Left colon (tissue), 2 donors: ENCODE measurements at places on chromosomes 12 and 14.
A peak's percentile ranks its signal among the peaks of the same experiment; 100 is the strongest.

DNA sequence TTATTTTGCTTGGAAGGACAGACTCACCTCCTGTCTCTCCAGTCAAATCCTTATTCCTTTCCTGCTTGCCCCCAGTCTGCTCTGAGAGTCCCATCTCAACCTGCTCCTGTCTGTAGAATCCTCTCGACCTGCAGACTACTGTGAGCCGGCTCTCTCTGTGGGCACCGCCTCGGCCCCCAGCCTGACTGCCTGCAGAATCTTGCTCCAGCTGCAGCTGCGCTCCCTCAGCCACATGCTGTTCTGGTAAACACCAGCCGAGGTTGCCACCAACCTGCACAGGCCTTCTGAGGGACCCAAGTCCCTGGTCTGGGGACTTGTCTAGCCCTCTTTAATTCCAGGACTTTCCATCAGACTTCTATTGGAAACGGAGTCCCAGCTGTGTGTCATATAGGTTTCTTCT is 44.8 kb upstream of the PRMT8 start:
- DNase-seq: no peak

DNA sequence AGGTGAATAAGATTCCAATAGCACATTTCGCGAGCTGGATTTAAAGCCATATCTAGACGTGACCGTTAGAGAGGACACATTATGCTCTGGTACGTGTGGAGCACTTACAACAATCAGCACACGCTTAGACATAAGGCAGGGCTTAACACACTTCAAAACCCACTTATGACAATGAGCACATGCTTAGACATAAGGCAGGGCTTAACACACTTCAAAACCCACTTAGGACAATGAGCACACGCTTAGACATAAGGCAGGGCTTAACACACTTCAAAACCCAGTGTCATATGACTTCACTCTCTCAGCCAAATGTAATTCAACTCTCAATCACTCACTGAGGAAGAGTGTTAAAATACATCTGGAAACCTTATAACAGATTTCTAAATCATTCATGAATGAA is 11.2 kb upstream of the PLD4 start:
- no peak for DNase-seq

DNA sequence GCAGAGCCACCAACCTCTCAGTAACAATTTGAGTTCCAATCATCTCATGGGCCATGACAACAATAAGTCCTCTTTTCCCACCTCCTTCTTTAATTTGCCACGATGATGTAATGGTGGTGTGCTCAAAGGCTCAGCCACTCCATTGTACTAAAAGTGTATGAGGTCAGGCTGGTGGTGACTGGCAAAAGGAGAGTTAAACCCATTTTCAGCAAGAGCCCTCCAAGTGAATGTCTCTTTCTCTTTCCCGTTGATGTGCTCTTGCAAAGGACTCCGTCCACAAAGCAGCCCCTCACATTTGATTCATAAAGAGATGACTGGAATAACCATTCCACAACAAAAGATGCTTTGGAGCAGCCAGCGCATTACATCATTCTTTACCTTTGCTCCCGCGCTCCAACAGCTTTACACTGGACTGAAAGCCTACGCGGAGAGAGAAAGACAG is 41.6 kb downstream of the DUSP16 start:
- no peak for DNase-seq

DNA sequence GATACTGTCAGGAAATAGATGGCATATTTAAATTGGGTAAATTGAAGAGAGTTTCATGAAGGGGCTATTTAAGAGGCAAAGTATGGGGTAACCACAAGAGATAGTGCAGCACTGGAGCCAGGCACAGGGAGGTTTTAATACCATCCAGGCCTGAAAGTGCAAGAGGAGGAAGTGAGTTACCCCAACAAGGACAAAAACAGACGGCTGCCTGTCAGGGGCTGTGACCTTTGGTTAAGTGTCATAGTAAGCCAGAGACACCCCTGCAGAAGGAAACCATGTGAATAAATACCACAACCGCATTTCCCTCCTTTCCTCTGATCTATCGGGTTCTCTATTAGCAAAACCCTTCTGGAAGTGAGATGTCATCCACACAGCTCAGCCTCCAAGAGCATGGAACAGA is 122.0 kb upstream of the DHRS4 start:
- DNase-seq: no peak

DNA sequence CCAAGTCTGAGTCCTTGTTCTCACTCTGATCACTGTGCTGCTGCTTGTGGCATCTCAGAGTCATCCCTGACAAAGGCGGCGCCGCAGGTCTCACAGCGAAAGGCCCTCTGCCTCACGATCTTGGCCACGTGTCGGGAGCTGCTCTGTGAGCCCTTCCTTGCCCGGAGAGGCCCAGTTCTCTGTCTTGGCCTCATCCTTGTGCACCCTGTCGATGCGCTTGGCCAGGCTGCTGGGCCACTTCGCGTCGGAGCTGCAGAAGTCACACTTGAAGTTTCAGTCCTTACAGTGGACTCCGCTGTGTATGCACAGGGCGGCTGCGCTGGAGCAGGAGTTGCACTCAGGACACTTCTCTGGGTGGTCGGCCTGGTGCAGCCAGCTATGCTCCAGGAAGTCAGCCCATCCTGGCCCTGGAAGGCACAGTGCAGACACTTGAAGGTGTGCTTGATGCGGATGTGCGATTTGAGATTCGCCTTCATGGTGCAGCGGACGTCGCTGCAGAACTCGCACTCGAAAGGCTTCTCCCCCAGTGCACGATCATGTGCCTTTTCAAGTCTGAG is 36.4 kb upstream of the SAV1 start:
- DNase-seq: no peak

GRCh38 chr12:1174659-1175058 is 183.6 kb downstream of the ERC1 start:
- no peak for DNase-seq

DNA sequence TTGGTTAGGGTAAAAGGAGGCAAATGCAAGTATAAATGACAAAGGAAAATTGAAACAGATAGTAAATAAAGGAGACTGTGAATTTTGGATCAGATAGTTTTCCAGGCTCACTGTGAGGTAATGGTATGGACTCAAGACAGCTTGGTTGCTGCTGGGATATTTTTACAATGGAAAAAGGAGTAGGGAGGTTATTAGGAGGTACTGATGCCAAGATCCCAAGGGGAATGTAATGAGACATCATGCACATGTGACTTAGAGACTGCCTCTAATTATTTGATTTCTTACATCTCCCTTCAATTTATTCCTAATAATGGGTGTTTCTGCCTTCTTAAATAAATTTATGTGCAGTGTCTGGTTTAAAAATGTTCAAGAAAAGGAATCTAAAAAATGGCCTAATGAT is 56.9 kb downstream of the TAOK3 start:
- no peak for DNase-seq

DNA sequence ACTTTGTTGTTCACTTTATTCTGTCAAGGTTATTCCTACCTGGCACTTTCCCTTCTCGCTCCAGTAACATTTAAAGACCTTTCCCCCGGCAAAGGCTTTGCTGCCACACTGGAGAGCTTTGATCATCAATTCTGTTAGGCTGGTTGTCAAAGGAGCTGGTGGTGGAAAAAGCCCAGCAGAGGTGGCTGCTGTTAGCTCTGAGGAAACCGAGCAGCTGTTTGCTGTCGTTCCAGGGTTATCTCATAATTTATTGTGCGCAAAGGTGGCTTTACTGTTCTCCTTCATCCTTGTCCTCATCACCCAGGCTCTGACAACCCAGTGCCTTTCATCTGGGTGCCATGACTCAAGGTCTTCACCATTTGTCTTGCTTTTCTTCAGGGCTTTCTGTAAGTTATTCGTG is 38.2 kb upstream of the CRADD start:
- DNase-seq: no peak

GRCh38 chr12:98109266-98109665 is 406.1 kb upstream of the TMPO start:
- no peak for DNase-seq

DNA sequence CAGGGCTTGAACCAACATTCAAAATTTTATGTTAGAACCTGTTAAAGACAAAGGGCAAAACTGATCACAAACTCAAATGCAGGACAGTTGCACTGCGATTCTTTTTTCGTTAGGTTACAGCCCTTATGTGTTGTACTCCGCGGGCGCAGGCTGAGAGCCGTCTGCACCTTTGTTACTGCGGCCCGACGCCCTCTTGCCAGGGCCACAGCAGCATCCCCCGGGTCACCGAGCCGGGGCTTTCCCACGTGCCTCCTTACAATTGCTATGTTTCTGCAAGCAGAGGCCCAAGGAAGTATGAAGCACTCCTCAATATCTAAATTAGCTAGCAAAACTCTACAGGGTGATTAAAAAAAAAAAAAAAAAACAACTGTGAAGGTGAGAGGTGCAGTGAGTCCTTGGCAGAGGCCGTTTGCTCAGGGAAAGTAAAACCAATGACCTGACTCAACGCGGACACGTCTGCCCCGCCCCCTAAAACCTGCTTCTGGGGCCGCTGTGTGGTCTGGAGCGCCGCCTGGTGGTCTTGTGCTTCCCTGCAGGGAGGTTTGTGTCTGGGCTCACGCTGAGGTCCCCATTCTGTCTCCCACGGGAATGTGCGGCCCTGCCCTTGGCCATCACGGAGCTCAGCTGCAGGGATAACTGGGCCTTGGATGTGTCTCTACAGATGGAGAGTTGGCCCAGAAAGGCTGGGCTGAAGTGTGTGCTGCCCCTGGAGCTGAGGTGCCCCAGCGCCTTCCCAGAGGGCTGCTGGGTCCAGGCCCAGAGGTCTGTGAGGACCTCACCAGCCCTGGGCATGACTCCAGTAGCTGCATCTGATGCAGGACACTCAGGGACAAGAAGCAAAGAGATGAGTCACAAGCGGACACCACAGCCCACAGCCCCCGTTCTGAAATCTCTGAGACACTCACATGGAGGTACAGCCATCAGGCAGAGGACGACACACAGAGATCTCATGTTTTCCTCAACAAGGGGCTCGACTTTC is 418.5 kb downstream of the TMEM121 start:
- peak; percentile 57 for DNase-seq

DNA sequence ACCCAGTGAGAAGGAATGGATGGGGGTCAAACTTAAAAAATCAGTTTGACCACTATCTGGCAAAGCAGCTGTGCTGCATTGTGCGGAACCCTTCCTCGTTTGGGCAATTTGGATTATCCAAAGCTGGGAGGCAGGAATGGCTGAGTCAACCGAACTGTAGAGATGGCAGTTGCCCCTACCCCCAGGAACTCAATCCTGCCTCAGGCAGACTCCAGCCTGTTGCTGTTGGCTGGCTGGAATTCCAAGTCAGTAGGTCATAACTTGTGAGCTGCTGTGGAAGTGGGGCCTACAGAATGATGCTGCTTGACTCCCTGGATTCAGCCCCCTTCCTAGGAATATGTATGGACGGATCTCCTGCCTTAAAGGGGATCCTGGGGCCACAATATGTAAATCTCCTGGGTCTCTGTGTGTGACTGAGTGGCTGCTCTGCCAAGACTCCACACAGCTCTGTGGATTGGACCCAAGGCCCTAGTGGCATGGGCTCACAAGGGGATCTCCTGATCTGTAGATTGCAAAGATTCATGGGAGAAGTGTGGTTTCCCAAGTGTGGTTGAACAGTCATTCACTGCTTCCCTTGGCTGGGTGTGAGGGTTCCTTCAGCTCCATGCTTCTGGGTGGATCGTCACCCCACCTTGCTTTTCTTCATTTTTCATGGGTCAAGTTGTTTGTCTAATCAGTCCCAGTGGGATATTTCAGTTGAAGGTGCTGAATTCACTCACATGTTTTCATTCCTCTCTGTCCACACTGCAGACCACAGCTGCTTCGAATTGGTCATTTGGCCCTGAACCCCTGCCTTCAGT is 19.2 kb downstream of the LUM start:
- DNase-seq: no peak

GRCh38 chr14:43789458-43789857 is 717.6 kb downstream of the FSCB start:
- no peak for DNase-seq

- no peak for DNase-seq
These were observed 11.4 kb downstream of the MMP14 start for GRCh38 chr14:22847661-22848341.

DNA sequence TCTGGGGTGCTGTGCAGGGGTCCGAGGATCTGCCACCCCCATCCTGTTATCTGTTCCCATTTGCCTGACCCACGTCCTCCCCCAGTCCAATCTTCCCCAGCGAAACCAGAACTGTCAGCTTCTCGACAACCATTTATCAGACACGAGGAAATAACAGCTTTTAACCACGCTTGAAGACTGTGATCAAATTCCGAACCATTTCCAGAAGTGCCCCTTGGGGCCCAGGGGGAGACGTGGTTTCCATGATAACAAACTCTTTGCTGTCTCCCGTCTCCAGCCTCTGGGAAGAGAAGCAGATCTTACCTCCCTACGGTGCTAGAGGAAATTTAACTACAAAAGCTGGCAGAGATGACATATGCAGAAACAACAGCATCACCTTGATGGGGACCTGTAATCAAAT is 35.1 kb upstream of the SRRM4 start:
- no peak for DNase-seq

- DNase-seq: no peak
These were observed 71.7 kb downstream of the TGFB3 start for GRCh38 chr14:75910048-75910447.

DNA sequence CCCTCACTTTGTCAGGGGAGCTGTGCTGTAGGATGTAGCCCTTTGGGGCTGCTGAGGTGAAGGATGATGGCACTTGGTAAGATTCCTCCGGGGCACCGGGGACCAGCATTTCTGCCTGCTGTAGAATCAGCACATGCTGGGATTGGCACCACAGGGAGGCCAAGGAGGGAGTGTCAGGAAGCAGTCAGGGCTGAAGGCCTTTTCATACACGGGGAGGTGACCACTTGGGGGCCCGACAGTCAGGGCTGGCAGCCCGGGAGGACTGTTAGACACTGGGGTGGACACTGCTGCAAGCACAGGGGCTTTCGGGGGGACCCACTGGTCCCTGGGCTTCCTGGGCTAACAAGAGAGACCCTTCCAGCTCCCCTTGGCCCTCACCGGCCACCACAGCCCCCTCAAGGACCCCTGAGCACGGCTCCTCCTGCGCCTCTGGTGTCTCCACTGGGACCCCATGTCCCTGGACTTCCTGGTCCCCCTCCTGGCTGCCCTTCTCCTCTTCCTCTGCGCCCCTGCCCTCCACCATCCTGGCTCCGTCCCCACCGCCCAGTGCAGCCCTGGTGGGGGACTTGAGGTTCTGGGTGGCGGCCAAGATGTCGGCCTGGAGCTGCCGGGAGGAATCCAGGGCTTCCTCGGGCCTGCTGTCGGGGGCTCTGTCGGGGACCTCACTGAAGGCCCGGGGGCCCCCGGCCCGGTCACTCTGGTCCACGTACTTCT is 6.5 kb downstream of the TMEM119 start:
- DNase-seq: no peak

- DNase-seq: peak; percentile 8
These were observed 334.4 kb downstream of the ADGRD1 start for GRCh38 chr12:131287938-131288764.

DNA sequence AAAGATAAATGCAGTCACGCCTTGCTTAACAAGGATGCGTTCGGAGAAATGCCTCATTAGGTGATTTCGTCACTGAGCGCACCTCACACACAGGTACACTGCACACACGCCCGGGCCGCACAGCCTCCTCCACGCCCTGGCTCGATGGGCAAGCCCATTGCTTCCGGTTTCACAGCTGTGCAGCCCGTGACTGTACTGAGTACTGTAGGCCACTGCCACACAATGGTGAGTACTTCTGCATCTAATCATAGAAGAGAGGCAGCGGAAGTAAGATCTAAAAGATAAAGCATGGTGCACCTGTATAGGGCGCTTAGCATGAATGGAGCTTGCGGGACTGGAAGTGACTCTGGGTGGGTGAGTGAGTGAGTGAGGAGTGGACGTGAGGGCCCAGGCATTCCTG is 4.3 kb downstream of the RIMBP2 start:
- no peak for DNase-seq
